ENCODE measurements at places on chromosomes 3 and 15.
A peak's percentile ranks its signal among the peaks of the same experiment; 100 is the strongest.

DNA sequence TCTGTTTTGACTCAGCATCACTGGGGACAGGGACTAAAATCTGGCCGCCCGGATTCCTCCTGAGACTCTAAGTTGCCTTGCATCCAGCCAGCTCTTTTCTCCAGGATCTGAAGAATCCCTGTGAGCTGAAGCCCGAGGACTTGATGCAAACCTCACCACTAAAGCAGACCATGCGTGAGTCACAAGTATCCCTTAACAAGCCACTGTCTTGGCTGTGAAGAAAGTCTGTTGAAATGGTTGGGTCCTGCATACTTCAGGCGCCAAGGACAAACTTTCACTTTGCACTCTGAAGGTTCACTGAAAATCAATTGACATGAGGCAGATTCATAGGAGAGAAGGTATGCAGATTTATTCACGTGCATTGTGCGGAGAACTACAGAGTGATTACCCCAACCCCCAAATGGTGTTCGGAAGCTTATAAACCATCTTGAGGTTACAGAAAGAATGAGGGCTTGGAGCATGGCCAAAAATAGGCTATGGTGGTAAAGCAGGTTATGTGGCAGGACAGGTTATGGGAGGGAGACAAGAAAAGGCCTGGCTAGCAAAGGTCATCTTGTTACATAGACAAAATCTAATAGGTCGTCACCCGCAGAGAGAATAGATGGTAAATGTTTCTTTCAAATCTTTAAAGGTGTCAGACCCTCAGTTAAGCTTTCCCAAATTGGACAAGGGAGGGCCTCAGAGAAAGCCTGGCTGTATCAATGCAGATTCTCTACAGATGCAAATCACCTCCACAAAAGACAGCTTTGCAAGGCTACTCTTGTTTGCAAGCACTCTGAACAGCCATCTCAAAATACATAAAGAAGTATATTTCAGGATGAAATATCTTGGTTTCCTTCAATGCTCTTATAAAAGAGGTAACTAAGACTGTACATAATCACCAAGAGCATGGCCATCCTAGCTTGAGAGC lies 126.3 kb upstream of the PLAAT1 start:
- DNase-seq: no peak

DNA sequence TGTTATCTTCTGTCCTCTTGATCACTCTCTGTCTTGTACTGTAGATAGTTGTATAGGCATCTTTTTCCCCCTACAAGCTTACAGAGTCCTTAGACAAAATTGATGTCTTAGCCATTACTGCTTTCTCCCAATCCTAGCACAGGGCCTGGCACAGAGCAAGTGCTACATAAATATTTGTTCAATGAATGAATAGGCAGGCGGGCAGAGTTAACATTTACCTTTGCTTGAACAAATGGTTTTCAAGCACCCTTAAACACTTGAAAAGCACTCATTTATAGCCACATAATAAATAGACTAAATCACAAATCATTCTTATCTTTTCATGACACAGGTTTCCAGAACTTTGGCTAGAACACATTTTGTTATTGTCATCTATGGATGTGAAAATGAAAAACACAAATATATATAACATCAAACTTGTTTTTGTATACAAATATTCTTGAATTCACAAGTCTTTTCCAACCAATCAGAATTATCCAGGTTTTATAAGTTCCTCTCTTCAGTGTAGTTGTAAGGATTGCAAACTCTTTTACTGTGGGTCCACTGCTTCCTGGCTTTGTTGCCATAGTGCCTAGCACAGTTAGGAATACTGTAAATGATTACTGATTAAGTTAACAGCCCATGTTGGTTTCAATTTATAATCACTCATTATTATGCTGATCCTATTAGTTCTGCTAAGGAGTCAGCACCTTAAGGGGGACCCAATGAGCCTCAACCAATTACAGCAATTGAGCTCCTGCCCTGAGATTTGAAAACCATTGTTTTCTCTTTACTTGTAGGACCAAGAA lies 61.9 kb downstream of the ISL2 start:
- no peak for DNase-seq

GRCh38 chr3:115563984-115564383 lies 59.3 kb upstream of the GAP43 start:
- DNase-seq: no peak

GRCh38 chr3:144556392-144556791 lies 584.8 kb downstream of the DIPK2A start:
- DNase-seq: peak; percentile 35

- no peak for DNase-seq
These were observed 19.8 kb downstream of the GNB5 start for GRCh38 chr15:52171386-52171785.

GRCh38 chr3:72375237-72376076 lies 472.8 kb downstream of the SHQ1 start:
- DNase-seq: no peak

DNA sequence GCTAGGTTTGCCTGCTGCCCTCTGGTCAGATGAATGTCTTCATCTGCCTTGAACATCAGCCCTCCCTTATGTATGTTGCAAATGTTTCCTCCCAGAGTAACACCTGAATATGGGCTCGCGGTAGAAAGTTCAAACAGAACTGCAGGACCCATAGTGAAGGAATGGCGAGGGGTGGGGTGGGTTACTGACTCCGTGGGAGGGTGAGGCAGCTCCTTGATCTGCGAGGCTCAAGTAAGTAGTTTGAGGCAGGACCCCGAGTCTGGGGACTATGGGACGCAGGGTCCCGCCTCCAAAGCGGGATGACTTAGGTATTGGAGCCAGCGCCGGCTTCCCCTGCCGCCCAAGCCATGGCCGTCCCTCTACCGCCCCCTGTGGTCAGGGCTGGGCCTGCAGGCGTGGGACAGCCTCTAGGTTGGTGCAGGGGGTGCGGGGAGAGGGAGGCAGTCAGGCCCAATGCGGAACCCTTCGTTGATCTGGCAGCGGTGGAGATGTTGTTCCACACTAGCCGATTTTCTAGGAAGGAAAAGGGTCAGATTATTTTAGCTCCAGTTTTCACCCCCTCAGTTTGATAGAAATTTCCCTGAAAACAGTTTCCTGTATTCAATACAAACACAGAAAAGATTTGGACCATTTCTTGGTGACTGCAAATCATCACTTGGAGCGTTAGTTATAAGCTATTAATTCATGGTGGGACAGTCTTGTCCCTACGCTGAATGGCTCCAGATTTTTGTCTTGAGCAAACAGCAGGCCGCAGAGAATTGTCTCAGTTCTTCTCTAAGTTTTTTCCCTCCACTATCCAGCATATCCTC lies 72.3 kb downstream of the CORO2B start:
- no peak for DNase-seq

GRCh38 chr3:177596816-177597271 lies 399.6 kb upstream of the TBL1XR1 start:
- DNase-seq: no peak

- DNase-seq: no peak
These were observed 83.0 kb upstream of the CLDN18 start for GRCh38 chr3:137926991-137927390.

GRCh38 chr3:11846281-11847266 lies at the start of gene TAMM41:
TAMM41 (minus strand) TSS chr3:11846885; CDS start chr3:11846636, 249 bp downstream.
- DNase-seq: peak; percentile 56

- DNase-seq: no peak
These were observed 465.5 kb upstream of the PPP2R3A start for GRCh38 chr3:135500034-135500433.

DNA sequence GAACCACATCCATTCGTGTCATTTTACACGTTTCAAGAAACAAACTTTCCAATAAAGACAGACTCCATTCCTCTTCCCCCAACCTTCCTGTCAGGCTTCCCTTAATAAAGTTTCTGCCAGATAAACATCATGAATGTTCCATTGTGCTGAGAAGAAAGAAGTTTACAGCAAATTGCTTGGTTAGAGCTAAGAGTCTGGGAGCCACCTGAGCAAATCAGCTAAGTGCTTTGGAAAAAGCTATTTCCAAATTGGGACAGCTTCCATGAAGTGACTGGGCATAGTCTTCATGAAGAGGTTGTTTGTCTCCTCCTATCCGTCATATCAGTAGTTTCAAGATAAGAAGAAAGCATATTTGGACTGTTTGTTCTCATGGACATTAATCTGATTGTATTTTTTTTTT lies 77.0 kb downstream of the MAGI1 start:
- no peak for DNase-seq

GRCh38 chr15:33644304-33644703 lies 324.0 kb upstream of the CHRM5 start:
- DNase-seq: no peak

- DNase-seq: no peak
These were observed 21.5 kb upstream of the CHD2 start for GRCh38 chr15:92878593-92879053.

- DNase-seq: no peak
These were observed 11.0 kb downstream of the VILL start for GRCh38 chr3:38001456-38002081.

GRCh38 chr3:16290007-16290826 lies 25.2 kb downstream of the OXNAD1 start:
- no peak for DNase-seq

GRCh38 chr3:29683018-29683993 lies 402.4 kb downstream of the RBMS3 start:
- peak; percentile 56 for DNase-seq

DNA sequence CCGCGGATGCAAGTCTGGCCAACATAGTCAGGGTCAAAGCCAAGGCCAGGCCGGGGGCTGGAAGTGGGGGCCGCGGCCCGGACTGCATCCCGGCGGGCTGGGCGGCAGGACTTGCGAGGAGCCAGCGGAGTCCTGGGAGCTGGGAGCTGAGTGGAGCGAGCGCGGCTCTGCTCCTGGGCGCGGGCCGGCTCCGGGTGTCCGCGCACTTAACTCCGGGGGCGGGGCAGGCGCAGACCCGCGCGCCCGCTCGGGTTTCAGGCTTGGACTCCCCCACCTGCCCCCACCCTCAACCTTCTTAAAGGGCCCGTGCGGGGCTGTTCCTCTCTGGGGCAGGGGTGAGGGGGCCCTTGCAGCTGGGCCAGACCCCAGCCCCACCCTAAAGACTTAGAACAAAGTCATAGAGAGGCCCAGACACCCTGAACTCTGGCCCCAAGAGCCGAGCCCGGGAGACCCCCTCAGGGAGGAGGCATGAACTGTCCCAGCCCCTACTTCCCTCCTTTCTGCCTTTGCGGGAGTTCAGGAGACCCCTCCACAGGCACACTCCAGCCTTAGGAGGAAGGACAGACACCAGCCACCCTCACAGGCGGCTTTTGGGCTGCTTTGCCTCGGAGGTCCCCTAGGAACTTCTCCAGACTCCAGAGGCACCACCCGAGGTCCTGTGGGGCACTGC lies at the start of gene CSPG4:
Gene CSPG4, minus strand, starts transcription at position 181 of the 670 bp plus-strand sequence. Its CDS starts 93 bp downstream, at position 88.
- DNase-seq: no peak

DNA sequence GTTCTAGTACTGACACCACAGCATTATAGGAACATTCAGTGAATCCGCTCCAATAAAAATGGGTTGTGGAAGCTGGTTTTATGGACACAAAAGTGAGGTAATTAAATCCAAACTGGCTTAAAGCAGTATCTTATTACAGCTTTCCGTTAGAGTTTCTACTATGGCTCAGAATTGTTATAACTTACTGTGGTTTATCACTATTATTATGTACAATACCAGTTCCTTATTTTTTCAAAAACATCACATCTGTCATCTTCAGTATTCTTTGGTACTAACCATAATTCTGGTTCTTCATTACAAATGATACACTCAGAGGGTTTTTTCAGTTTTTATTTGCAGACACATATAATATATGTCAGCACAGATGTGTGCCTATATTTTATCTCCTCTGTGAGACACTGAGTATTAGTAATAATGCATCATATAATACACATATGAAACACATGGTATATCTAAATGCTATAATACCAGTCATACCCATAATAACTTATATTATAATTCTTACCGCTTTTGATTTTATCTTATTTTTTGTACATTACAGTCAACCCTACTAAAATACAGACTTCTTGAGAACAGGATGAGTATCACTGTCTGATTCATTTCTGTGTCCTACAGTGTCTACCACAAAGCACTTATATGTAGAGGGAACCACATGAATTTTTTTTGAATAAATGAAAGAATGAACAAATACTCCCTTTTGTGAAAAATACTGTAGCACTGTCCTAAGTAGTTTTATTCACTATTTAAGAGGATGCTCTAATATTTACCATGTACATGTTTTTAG lies 39.0 kb downstream of the CMSS1 start:
- DNase-seq: no peak

DNA sequence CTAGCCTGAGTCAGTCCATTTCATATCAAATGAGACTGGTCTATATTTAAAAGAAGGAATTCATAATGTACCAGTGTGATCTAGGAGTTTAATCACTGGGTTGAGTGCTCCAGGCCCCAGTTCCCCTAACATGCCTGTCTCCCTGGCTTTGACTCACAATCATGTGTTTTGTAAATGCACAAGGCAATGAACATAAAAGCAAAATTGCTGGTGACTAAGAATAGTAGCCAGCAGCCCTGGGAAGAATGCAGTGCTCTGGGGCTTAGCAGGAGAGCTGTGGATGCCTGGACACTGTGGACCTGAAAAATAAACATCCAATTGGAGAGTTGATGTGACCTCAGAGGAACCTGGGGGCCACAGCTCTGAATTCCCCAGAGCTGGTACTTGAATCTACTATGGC lies 50.3 kb downstream of the SYNPR start:
- no peak for DNase-seq

GRCh38 chr3:124919756-124920155 lies 14.8 kb downstream of the MUC13 start:
- DNase-seq: no peak

GRCh38 chr3:171614318-171614921 lies 154.2 kb upstream of the TNIK start:
- DNase-seq: no peak

DNA sequence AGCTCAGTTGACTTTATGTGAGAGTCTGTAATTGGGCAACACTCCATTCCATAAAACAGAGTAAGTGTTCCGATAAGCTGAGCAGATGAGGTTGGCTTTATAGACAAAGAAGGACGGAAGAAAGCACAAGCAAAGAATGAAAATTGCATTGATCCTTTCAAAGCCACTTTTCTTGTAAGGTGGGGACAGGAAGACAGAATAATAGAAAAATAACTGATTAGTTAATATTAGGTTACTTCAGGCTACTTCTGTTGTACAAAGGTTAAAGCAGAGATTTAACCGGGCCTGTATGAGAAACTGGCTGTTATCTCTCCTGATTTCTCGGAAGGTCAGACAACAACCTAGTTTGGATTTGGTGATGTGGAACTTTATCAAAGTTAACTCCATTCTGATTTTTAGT lies 15.5 kb upstream of the GPR160 start:
- DNase-seq: no peak

- DNase-seq: no peak
These were observed 30.4 kb upstream of the TM4SF1 start for GRCh38 chr3:149407898-149408297.

GRCh38 chr3:62951037-62951613 lies 75.9 kb upstream of the CADPS start:
- no peak for DNase-seq

GRCh38 chr15:40238532-40239403 lies at the start of gene PAK6:
PAK6 (plus strand) TSS chr15:40239063; CDS start chr15:40264786, 25,723 bp downstream.
- no peak for DNase-seq
